ENCODE measurements at places on chromosomes 12 and 14.

DNA sequence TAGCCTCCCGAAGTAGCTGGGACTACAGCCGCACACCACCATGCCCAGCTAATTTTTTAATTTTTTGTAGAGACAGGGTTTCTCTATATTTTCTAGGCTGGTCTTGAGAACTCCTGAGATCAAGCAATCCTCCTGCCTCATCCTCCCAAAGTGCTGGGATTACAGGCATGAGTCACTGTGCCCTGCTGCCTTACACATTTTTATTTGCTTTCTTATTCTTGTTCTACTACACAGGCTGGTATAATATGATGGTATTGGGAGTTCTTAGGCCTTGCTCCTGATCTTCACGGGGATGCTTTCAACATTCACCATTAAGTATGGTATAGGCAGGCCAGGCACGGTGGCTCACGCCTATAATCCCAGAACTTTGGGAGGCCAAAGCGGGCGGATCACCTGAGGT, 21.2 kb downstream of the DGLUCY start:
- peak; percentile 51 for ATAC-seq

GRCh38 chr14:103698380-103699260, 16.6 kb downstream of the XRCC3 start:
- ATAC-seq: peak; percentile 89

DNA sequence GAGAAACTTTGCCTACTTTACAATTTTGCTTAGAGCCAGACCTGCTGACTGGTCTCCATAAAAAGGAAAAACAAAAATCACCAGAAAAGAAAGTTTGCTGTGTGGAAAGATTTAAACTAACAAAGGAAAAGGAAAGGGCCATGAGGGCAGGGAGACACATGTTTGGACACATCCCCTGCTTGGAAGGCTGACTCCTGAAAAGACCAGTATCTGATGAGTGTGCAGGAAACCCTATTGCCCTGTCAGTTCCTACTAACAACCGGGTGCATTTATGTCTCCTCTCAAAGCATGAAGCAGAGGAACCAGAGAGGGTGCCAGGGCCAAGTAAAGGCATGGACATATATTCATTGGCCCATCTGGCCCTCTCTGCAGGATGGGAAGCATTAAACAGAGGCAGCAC, 7.0 kb upstream of the STAB2 start:
- peak; percentile 36 for ATAC-seq

DNA sequence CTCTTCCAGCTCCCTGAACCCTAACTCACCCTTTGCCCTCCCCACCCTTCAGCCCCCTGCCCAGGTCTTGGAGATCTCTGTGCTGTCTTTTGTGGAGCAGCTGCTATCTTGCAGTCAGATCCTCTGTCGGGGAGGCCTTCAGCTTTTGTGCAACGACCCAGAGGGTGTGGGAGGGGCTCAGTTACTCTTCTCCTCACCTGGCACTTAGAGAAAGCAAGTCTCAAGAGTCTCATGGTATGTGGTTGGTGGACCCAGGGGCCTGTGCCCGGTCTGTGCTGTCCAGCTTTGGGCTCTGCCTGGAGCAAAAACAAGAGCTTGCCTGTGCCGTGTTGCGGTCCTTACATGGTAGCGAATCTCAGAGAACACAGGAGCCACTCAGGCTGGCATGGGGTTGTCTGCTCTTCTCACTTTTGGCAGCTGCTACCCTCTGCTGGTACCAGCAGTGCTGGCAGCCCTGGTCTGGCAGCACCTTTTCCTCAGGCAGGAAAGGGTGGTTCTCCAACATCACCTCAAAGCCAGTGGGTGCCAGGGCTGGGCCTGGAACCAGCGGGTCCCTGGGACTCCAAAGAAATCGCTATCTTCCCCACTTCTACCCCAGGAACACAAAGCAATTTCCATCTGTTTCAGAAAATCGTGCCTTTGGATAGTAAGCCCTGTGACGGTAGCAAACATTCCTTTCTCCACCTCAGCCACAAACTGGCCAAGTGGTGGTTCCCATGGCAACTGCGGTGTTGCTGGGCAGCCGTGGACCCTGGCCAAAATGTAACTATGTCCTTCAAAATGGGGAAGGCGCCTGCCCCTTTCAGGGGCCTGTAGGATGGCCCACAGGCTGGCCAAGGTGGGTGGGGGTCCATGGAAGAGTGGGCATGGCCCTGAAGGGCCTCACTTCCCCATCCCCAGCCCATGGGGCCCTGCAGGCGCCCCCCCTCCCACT, 90.0 kb downstream of the RIN3 start:
- ATAC-seq: peak; percentile 55

DNA sequence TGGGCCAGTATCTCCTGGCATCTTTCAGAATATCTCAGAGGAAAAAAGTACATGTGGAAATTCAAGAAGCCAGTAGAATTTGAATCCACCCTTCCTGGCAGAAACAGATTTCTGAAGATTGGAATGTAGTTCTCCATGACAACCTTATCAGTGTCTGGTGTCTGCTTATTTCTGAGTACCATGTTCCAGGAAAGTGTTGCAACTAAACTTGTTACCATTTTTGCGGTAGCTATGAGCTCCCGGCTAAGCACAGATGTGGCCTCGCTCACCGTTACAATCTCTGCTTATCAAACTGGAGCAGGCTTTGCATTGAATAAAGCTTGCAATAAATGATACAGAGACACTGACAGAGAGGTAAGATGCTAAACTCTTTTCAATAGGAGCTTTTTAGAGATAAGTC, 13.0 kb upstream of the ITPR2 start:
- no peak for ATAC-seq

- ATAC-seq: no peak
These were observed 11.6 kb downstream of the OXA1L start for GRCh38 chr14:22778084-22778483.

DNA sequence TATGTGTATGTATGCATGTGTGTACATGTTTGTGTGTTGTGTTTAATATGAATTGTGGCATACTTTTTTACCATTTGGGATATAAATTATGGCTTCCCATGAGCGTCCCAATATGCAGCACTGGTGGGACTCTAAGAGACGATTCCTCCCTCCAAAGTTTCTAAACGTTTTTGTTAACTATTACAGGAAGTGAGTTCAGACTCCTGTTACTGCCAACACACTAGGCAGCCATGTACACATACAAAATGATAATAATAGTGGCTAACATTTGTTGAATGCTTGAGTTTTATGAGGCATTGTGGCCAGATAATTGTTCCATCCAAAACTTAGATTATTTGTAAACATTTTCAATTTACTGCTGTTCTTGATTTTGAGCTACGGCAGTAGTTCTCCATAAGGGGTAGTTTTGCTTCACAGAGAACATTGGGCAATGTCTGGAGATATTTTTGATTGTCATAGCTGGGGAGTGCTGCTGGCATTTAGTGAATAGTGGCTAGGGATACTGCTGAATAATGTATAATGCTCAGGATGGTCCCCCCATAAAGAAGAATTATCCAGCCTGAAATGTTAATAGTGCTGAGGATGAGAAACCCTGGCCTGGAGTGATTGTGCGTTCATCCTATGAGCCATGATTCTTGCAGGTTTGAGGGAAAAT, 45.1 kb downstream of the ARID2 start:
- no peak for ATAC-seq

- ATAC-seq: no peak
These were observed 73.7 kb downstream of the ESR2 start for GRCh38 chr14:64220466-64220865.

- no peak for ATAC-seq
These were observed 60.6 kb upstream of the KCNA1 start for GRCh38 chr12:4849115-4849541.

DNA sequence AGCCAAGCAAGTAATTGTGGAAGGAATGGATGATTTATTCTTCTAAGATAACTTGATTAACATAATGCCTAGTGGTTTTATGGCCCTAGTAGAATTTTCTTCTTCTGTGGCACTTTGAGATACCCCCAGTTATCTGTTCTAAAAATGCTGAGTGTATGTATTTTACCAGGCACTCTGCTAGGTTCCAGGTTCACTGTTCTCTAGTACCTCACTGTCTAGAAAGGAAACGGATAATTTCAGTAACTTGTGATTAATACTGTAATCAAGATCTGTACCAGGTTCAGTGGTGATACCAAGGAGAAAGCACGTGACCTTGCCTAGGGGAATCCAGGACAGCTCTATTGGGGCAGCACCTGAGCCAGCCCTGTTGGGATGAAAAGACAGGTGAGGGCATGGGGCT, 8.0 kb downstream of the ANO6 start:
- ATAC-seq: no peak

GRCh38 chr12:48037267-48037915, 33.1 kb upstream of the COL2A1 start:
- ATAC-seq: no peak

- ATAC-seq: no peak
These were observed 188.6 kb upstream of the SOX5 start for GRCh38 chr12:24138041-24138440.

GRCh38 chr12:123119808-123120207, 31.1 kb downstream of the PITPNM2 start:
- ATAC-seq: no peak

DNA sequence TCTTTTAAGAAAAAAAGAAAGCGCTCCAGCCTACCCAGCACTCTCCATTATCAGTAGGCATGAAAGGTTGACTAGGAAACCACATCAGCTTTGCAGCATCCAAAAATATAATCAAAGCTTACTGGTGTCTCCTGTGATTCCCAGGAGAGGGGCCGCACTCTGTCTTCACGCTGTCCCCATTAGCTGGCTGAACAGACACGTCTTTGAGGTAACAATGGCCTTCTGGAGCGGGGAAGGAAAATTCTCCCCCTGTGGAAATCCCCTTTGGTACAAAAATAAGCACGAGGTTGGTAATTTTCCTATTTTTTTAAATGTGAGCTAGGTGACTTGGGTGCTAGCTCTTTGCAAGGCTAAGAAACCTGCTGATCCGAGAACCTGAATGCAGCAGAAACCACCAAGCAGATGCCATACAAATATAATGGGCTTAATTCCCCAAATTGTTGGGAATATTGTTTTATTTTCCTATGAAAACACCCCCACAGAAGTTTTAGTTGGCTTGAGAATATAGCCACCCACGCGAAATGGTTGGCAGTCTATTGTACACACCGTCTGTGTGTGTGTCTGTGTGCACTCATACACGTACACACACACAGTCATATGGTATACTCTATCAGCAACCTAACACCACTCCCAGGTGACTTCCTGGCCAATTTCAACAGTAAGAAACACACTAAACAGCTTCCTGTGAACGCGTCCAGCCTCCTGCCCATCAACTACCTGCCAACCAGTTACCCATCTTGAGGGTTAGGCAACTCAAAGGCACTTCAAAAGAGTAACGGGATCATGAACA, 71.2 kb downstream of the KSR2 start:
- ATAC-seq: peak; percentile 37

GRCh38 chr12:2495417-2496112, 299.2 kb upstream of the FKBP4 start:
- ATAC-seq: no peak

DNA sequence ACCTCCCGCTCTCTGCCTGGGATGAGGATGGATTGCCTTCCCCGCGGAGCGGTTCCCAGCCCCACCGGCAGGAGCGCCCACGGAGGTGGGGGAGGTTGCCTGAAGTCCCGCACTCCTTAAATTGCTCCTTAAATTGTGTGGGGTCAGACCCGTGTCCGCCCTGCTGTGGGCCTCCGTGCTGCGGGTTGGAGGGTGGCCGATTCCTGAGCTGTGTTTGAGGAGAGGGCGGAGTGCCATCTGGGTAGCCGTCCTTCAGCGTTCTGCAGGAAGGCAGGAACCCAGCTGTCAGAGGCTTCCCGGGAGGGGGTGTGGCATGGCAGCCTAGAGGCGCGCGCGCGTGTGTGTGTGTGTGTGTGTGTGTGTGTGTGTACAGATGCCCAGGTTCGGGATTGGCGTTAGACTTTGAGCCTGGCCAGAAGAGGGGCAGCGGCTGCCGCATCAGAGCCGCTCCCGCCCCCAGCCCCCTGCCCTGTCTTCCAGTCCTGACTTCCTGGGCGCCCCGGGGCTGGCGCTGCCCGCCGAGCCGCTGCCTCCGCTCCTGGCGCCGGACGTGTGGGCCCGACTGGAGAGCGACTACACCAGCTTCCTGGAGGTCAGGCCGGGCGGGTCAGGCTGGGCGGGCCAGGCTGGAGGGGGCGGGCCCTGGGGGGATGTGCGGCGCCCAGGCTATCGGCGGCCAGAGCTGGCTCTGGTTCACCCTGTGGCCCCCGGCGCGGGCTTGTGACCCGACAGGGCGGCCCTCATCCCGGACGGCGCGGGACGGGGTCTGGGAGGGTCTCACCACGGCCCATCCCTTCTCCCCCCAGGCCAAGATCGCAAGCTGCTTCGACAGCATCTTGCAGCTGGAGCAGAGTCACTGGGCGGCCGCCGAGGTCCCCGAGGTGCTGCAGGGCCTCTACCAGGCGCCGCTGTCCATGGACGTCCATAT, 9.2 kb downstream of the EXOC3L4 start:
- ATAC-seq: peak; percentile 48

- no peak for ATAC-seq
These were observed 12.4 kb downstream of the MTERF2 start for GRCh38 chr12:106974511-106974910.

- ATAC-seq: no peak
These were observed 19.6 kb downstream of the RMST start for GRCh38 chr12:97482143-97482693.

DNA sequence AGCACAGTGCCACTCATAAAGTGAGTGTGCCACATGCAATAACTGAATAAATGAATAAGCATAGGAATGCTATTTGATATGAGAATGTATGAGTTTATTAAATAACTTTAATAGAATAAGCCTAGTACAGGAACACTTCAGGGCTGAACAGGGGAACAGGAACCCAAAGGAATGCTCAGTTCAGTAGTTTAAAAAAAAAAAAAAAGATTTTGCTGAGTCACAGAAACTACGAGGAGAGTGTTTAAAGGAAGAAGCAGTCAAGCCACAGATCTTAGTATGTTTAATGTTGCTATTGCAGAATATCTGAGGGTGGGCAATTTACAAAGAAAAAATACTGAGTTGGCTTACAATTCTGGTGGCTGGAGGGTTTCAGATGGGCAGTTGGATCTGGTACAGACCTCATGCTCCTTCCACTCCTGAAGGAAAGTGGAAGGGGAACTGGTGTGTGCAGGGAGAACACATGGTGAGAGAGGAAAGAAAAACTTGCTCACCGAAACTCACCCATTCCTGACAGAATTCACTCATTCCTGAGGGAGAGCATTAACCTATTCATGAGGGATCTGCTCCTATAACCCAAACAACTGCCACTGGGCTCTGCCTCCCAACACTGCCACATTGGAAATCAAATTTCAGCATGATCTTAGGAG, 880.3 kb upstream of the MGAT4C start:
- no peak for ATAC-seq

DNA sequence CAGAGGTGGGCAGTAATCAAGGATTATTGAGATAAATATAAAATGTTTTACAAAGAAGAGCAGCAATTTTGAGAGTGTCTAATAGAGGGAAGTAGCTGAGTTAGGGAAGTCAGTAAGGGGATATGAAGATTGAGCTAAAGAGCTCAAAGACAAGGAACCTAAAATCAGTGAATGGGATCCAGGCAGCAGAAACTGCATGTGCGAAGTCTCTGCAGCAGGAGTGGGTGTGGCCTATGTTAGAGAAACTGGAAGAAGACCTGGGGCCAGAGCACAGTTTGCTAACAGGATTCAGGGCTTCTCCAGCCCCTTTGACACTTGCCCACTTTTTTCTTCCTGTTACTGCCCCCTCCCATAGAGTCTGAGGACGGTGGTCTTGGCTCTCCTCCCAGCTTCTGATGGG, 36.3 kb upstream of the PLXNC1 start:
- no peak for ATAC-seq
